M059J (cell line): ENCODE measurements at places on chromosomes 7 and 10. TPM values are rescaled to one million over a fixed set of nuclear protein-coding genes. Genes with fewer than 3 reads are reported as not detected.

Gene PLXDC2
- total RNA-seq = 2.8 and 3.3 TPM in 2 replicates

Gene CDK14
- 3.9 and 6.5 TPM in 2 replicates for total RNA-seq

DNA sequence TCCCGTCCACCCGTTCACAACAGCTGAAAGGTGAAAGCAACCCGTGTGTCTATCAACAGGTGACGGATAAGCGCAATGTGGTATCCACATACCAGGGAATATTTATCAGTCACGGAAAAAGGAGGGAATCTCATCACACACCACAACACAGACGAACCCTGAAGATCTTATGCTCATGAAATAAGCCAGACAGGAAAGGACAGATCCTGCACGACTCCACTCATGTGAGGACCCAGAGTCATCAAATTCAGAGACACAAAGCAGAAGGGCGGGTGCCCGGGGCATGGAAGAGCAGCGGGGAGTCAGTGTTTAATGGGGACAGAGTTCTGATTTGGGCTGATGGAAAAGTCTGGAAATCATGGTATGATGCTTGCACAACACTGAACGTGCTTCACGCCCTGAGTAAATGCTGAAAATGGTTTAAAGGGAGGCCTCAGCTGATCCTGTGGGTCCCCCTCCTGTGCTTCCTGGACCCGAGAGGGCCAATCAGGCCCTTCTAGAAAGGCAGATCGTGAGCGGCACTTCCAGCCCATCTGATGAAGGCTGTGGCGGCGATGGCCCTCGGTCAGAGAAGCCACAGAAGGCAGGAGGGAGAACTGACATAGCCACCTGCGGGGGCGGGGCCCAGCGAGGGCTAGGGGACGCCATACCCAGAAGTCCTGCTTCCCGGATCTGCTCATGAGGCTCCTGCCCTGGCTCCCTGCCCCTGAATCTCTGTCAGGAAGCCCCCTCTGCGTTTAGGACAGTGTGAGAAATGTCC, 19.1 kb downstream of the WDR86 start:
- DNase-seq = no peak

DNA sequence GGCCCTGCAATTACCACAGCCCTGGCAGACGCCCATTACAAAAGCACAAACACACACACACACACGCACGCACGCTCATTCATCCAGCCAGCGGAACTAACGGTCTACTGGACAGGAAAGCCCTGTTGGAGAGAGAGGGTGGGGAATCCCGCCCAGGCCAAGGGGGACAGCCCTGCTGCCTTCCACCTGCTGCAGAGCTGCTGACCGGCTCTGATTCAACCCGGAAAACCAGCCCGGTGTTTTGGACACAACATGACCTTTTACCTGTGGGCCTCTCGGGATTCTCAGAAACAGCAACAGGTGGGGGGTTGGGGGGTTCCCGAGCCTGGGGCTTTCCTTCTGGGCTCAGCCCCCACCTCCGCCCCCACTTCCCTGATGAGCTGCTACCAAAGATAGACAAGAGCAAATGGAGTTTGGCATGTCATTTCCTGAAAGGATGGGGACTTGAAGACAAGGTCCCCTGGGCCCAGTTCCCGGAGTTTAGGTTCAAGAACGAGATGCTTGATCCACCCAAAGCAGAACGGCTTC, 18.5 kb upstream of the SERPINE1 start:
- peak; percentile 84 for DNase-seq

GRCh38 chr10:2681891-2682290, 385.5 kb upstream of the PFKP start:
- no peak for DNase-seq

DNA sequence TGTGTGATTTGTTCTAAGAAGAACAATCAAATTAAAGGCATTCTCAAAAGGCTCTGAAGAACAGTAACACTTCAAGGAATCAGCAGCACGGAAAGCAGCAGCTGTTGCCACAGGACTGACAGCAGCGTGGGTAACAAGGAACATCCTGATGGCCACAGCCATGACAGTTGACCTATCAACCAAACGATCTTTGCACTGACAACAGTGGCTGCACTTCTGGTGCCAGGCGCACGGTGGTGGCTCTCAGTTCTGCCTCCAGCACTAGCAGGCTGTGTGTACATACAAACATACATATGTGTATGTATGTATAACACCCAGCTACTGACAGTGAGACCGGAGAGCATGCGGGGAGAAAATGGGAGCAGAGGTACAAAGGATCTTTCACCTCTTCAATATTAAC, 114.1 kb downstream of the ZFAND4 start:
- DNase-seq = no peak

DNA sequence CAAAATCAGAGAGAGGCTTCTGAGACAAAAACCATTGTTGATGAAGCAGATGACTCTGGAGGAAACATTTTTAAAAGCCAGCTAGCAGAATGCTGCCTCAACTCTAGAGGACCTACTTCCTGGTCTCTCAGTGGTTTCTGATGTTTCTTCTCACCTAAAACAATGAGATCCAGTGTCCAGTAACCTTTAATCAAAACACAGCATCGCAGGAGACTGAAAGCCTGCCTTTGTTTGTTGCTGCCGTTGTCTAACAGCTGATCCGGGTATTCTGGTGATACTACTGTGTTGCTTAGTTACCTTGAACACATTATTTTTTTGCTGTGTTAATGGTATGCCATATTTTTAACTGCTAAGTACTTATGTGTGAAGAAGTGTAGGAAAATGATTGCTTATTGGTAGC, 70.9 kb downstream of the WIPF3 start:
- peak; percentile 48 for DNase-seq

DNA sequence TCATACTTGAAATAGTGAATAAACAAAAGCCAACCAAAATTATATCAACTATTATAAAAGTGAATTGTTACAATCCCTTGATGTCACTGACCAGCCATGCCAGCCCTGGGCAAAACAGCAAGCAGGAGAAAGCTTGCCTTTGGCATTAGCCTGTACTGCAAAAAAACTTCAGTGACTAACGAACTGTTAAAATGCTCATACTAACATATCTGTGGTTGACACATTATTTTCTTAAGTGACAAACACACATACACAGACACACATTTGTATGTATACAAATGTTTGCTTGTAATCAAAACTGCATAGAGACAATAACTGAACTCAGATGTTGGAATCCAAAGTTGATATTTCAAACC, 29.5 kb downstream of the CHCHD3 start:
- DNase-seq = peak; percentile 73

DNA sequence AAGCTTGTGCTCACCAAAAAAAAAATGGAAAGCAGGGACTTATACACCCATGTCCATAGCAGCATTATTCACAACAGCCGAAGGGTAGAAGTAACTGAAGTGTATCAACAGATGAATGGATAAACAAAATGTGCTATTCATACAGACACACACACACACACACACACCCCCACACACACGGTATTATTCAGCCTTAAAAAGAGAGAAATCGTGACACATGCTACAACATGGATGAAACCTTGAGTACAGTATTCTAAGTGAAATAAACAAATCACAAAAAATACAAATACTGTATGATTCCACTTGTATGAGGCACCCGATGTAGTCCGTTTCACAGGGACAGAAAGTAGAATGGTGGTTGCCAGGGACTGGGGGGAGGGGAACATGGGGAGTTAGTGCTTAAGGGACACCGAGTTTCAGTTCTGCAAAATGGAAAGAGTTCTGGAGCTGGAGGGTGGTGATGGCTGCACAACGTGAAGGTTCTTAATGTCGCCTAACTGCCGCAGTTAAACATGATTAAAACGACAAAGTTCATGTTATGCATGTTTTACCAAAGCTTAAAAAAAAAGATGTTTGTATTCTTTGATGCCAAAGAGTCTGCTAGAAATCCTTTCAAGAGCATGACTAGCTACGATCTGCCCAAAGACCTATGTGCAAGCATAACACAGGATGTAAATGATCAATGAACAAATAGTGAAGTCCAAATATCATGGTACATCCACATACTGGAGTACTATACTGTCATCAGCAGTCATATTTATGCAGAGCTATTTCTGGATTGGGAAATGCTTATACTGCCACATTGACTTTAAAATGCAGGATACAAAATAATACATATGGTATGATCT, 7.2 kb downstream of the TNS3 start:
- no peak for DNase-seq
